Spinal cord (tissue), 10 donors: ENCODE measurements at places on chromosomes 1 and 21.

- DNase-seq: no peak
Measured at GRCh38 chr1:236659792-236660587, 26.3 kb upstream of the ACTN2 start.

DNA sequence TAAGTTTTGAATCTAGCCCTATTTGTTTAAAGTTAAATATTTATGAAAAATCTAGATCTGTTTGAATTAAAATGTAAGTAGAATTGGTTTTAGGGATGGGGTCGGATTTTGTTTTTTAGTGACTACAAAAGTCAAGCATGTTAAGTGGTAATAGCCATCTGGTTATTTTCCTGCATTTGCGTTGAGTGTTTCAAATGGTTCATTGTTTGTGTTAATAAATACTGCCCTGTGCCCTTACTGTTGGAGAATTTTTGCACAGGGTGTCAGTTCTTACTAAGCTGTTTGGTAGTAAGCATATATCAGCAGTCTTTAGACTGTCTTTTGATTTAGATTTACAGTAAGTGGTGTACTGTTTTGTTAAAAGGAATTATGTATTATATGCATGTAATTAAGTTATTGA lies 46.1 kb upstream of the TARS2 start:
- DNase-seq: no peak

DNA sequence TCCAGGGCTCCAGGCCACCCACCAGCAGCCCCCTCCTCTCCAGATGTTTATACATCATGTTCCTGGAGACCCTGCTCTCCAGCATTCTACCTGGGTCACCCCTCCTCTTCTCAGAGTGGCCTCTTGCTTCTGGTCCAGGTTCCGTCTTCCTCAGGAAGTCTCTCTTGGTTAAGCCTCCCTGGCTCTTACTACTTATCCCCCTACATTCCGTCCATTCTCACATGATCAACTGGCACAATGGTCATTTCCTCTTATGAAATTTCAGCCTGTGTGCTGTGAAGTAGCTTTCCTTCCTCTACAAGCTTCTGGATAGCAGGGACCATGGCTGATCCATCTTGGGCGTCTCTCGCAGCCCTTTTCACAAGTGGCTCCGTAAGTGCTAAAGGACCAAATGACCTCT lies 33.9 kb upstream of the ATP2B4 start:
- no peak for DNase-seq

- DNase-seq: no peak
Measured at GRCh38 chr1:225908013-225908640, 15.9 kb downstream of the PYCR2 start.

- peak; percentile 97 for DNase-seq
Measured at GRCh38 chr1:50108497-50109059, at the start of gene ELAVL4. ELAVL4 (plus strand) TSS chr1:50108920; CDS start chr1:50109190, 270 bp downstream.

DNA sequence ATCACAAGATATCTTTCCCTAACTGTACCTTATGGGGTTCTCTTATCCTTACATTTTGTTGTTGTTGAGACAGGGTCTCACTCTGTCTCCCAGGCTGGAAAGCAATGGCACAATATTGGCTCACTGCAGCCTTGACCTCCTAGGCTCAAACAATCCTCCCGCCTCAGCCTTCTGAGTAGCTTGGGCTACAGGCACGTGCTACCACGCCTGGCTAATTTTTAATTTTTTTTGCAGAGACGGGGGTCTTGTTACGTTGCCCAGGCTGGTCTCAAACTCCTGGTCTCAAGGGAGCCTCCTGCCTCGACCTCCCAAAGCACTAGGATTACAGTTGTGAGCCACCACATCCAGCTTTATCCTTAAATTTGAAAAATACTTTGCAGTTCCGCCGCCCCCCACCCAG lies 10.4 kb downstream of the RERE start:
- DNase-seq: no peak

DNA sequence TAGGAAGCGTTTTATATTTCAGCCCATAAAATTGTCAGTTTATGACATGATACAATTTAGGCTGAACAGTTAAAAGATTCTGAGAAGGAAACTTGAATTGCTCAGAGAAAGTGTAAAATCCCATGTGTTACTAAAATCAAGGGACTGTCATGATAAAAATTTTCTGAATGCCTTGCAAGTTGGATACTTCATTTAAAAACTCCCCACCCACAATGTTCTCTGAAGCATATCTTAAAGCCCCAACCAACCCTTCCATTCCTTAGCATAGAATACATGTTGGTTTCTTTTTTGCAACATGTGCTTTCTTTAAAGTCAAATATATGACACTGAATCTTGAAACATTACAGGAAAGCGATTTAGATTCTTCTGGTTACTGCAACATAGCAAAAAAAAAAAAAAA lies 97.4 kb downstream of the MRPL39 start:
- DNase-seq: no peak

- DNase-seq: no peak
Measured at GRCh38 chr1:151568626-151569088, 28.5 kb downstream of the TUFT1 start.

- DNase-seq: no peak
Measured at GRCh38 chr21:45168522-45168921, 94.1 kb downstream of the ADARB1 start.

- no peak for DNase-seq
Measured at GRCh38 chr21:32921632-32922230, 104.0 kb upstream of the OLIG2 start.

DNA sequence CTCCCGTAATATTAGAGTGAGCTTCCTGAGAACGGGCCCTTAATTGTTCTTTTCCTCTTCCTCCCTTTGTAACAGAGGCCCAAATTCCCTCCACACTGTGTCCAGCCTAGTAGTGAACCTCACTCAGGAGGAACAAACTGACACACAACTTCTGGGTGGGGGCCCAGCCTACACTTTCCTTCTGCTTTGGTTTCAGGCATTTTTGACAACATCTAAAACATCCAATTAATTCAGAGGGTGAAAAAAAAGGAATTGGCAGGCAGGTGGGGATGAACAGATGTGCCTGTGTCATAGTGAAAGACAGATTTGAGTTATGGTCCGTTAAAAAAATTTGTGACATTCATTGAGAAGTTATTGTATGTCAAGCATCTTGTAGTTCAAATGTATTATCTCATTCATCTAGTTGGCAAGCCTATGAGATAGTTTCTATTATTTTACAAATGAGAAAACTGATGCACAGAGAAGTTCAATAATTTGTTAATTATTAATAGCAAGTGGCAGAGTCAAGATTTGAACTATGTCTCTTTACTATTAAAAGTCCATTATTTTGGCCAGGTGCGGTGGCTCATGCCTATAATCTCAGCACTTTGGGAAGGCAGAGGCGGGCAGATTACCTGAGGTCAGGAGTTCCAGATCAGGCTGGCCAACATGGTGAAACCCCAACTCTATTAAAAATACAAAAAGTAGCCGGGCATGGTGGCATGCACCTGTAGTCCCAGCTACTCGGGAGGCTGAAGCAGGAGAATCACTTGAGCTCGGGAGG lies 41.6 kb upstream of the LRIG2 start:
- no peak for DNase-seq

- DNase-seq: no peak
Measured at GRCh38 chr1:1273209-1273511, 494 bp downstream of the UBE2J2 start.

DNA sequence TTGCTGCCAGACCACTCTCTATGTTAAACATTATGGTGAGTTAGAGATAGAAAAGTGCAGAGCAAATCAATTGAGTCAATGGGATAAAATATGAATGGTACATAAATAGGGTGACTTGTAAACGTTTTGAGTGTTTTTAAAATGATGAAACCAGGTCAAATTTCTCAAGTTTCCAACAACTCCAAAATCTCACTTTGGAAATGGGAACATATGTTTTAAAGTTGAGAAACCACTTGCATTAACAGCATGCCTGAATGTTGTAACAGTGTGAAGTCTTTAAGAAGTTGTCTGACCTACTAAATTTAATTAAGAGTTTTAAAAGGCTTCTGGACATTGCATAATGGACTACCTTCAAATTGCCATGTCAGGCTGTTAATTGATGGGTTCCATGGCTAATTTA lies 33.6 kb upstream of the RAVER2 start:
- no peak for DNase-seq

- peak; percentile 11 for DNase-seq
Measured at GRCh38 chr1:41241354-41241748, 755 bp downstream of the SCMH1 start.

DNA sequence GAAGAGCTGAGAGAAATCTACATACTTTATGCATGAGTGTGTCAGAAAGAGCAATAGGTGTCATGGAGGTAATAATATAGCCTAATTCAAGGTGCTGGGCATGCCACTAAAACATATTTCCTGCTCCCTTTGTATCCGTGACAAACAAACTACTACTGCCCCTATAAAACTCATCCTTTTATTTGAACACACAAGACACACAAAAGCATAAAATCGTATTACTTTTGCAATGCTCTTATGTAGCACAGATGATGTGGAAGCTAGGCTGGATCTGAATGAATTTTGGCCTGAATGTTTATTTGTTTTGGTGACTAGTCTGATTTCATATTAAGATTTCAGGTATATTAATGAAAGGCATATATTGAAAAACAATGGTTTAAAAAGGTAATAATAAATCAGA lies 239.3 kb upstream of the NEGR1 start:
- DNase-seq: no peak

- DNase-seq: no peak
Measured at GRCh38 chr1:14842361-14842760, 243.9 kb downstream of the KAZN start.

DNA sequence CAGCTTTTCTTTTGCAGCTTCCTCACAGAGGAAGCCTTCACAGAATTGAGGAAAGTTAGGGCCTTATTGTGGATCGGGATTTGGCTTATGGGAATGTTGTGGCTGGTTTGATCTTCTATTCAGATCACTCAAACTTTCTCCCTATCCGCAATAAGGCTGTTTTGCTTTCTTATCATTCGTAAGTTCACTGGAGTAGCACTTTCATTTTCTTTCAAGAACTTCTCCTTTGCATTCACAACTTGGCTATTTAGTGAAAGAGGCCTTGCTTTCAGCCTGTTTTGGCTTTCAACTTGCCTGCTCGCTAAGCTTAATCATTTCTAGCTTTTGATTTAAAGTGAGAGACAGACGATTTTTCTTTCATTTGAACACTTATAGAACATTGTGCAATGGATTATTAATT lies 181.9 kb upstream of the B3GALT2 start:
- DNase-seq: no peak

GRCh38 chr1:5475572-5475971 lies 516.7 kb downstream of the NPHP4 start:
- DNase-seq: no peak

- no peak for DNase-seq
Measured at GRCh38 chr1:15364740-15365139, 44.9 kb upstream of the EFHD2 start.

DNA sequence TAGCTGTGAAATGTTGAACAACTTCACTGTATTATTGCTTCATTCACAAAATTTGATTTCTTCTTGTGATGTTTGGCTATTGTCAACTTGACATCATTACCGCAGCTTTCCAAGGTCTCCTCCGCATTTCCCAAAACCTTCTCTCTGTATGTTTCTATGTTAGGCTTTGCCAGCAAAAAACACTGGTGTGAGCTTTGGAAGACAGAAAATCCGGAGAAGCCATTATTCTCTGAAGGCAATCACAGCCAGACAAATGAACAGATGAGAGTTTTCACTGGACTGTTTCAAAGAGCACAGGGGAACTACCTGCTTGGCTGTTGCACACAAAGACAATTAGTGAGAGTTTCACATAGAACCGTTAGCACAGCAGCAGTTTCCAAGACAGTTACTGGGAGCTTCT lies 609.6 kb downstream of the BRINP3 start:
- peak; percentile 7 for DNase-seq

DNA sequence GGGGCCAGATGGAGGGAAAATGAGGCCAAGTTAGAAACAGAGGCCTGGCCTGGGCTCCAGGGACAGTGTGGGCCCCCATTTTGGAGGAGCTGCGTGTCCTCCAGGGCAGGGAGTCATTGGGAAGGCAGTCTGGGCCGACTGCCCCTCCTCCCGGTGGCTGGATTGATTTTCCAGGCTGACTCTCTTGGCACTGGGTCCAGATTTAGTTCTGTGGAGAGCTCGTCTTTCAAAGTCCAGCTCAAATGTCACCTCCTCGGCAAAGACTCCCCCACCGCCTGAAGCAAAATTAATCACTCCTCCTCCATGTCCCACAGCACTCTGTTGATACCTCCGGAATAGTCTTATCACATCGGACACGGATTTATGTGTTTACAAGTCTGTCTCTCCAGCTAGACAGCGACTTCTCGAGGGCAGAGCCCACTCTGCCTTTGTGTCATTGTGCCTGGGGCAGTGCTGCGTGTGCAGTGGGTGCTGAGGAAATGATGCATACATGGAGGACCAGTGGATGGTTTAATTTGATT lies 175.1 kb downstream of the CAMTA1 start:
- DNase-seq: no peak

DNA sequence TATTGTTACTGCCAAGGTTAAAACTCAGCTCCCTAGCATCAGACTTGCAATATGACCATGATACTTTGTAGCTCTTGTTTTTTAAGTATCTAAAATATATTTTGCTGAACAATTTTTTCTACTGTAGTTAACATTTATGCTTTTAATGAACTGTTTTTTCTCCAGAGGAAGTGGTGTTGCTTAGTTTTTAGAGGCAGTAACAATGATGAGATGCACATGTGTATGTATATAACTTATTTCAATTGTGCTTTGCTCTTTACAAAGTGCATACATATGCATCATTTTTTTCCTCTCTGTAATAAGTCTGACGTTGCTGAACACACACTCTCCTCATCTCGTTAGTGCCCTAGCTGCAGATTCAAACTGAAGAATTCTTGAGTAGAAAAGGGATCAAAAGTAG lies 418.8 kb downstream of the ZP4 start:
- DNase-seq: no peak

- DNase-seq: peak; percentile 43
Measured at GRCh38 chr1:93437976-93438605, 9.8 kb upstream of the FNBP1L start.

DNA sequence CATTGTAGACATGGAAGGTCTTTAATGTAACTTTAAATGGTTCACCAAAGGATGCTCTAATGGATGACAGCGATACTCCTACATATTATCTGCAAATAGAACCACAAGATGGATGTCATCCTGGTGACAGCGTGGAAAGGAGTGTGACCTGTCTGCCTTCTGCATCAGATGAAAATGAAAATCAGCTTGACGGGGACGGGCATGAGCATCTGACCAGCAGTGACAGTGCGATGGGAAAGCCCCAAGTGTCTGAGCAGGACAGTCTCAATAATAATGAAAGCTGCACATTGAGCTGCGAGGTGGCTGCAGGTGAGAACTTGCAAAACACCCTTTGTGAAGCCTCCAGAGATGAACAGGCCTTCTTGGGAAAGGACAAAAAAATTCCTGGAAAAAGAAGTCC lies 25.2 kb downstream of the CNST start:
- no peak for DNase-seq
